ENCODE measurements at places on chromosomes 4 and X. TPM values are rescaled to one million over a fixed set of nuclear protein-coding genes. Genes with fewer than 3 reads are reported as not detected.

The CNGA1 gene
- 0.29 TPM for total RNA-seq

The CFP gene
- 0.12 TPM for total RNA-seq

The CT47B1 gene
- not detected for total RNA-seq

The FRG1 gene
- 19.0 TPM for total RNA-seq

The FREM3 gene
- total RNA-seq = not detected

The USP17L28 gene
- total RNA-seq = not detected

The TBX22 gene
- total RNA-seq = not detected

The CSAG2 gene
- total RNA-seq = not detected

The P2RY8 gene
- total RNA-seq = not detected

The AFF2 gene
- total RNA-seq = not detected

The IL2 gene
- not detected for total RNA-seq

The SPANXA2 gene
- not detected for total RNA-seq

The PDGFC gene
- 16.8 TPM for total RNA-seq

The ZNF630 gene
- total RNA-seq = 2.5 TPM

The PABPC4L gene
- 0.47 TPM for total RNA-seq

DNA sequence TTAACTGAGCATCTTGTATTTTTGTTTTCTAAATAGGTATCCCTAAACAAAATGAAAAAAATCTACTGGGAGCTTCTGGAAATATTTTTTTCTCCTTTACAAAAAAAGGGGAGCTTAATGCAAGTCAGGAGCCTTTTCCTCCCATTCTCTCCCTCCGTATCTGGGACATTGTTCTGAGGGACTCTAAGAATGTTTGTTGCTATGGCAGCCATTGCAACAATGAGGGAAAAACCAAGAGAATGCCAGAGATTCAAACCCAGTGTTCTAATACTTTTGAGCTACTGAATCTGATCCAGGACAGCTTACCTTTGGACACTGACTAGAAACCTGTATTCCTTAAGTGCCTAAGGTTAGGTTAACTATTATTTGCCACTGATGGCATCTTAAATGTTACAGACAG, 485.7 kb upstream of the HS3ST1 start:
- no peak for DNase-seq

DNA sequence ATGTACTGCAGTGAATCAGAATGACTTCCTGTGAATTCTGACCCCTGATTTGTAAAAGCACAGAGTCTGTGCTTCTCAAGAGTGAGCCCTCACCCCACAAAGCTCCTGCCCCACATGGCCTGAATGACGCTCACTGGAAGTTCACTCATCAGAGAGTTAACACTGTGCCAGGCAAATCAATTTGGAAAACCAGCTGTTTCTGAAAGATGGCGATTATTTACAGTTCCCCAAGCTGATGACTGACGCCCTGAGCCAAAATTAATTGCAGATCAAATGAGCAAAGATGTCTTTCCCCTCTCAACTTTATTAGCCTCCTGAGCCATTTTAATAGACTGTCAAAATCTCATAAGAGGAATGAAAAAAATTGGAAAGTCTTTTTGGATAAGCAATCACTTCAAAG, 118.0 kb downstream of the SLC2A9 start:
- no peak for DNase-seq

- DNase-seq = no peak
Observed at GRCh38 chr4:162272215-162272614, 108.4 kb upstream of the FSTL5 start.

GRCh38 chr4:66923081-66923865, 622.0 kb downstream of the CENPC start:
- DNase-seq = no peak

GRCh38 chr4:26524011-26524410, 33.7 kb upstream of the CCKAR start:
- no peak for DNase-seq

DNA sequence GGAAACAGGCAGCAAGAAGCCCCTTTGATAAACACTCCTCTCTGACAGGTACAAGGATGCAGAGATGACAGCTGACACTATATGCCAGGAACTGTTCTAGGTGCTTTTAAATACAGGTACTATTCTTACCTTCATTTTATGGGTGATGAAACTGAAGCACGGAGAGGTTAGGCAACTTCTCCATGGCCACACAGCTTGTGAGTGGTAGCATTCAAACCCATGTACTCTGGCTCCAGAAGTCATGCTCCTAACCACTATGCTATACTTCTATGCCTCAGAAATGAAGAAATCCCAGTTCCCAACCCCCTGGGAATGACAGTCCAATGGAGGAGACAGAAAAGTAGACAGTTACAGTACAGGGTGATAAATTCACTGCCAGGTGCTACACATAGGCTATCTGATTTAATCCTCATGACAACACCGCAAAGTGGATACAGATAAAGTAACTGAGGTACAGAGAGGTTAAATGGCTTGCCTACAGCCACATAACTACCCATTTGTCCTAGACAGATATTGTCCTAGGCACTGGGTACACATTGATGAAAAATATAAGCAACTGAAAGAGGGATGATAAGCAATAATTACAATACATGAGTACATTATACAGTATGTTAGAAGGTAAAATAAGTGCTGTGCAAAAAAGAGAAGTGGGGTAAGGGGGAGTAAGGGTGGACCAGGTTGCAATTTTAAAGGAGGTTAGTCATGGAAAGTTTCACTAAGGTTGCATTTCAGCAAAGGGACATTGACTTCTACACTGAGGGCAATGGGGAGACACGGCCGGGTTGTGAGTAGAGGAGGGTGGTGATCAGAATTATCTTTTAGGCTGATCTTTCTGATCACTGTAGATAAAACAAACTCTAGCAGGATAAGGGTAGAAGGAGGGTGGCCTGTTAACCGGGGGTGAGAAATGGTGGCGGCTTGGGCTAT, 1.6 kb upstream of the F8 start:
- no peak for DNase-seq

DNA sequence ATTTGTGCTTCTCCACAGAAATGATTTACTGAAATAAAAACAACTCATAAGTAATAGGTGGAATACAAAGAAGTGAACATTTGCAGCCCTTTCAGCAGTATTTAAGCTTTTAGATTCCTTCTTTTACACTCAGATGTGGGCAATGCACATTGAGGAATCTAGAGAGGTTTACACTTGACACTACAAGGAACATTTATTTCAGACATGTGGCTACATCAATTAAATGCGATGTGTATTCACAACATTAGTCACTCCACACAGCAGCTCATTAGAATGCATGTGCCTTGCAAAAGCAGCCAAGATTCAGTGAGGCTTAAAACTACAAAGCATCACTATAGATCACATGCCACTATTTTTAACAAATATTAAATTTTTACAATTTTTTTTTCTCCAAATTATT, 480.7 kb downstream of the INPP4B start:
- no peak for DNase-seq

- DNase-seq = no peak
Observed at GRCh38 chr4:176627916-176628315, 164.8 kb downstream of the VEGFC start.

- no peak for DNase-seq
Observed at GRCh38 chr4:40933272-40934053, 183.7 kb downstream of the NSUN7 start.

- DNase-seq = no peak
Observed at GRCh38 chrX:7970428-7970827, 43.2 kb upstream of the PNPLA4 start.

DNA sequence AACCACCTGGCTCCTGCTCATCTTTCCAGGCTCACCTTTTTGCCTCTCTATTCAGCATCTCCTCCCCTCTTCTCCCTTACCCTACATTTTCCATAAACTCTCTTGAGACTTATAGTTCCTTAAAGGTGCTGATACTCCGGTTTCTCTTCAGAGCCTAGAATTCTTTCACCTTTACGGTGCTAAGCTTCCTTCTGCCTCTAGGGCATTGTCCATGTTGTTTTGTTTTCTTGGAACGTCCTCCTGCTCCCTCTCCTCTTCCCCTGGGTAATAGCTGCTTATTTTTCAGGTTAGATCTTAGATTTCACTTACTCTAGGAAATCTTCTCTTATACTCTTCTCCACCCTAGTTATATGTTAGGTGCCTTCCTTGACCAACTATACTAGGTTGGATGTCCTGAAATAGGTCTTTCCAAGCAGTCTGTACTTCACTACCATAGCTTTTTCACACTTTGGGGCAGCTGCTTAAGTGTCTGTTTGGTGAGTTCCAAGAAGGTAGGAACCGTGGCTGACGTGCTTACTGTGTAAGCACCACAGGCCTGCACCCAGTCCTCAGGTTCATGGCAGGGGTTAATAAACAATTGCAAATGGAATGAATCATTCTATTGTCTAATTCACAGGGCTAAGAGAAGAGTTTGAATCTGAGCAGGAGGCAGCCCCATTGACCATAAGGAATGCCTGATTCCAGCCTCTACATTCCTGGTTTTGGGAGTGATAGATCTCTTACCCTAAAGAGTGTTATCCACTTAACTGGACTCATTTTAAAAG, 227.5 kb downstream of the MGST2 start:
- no peak for DNase-seq

DNA sequence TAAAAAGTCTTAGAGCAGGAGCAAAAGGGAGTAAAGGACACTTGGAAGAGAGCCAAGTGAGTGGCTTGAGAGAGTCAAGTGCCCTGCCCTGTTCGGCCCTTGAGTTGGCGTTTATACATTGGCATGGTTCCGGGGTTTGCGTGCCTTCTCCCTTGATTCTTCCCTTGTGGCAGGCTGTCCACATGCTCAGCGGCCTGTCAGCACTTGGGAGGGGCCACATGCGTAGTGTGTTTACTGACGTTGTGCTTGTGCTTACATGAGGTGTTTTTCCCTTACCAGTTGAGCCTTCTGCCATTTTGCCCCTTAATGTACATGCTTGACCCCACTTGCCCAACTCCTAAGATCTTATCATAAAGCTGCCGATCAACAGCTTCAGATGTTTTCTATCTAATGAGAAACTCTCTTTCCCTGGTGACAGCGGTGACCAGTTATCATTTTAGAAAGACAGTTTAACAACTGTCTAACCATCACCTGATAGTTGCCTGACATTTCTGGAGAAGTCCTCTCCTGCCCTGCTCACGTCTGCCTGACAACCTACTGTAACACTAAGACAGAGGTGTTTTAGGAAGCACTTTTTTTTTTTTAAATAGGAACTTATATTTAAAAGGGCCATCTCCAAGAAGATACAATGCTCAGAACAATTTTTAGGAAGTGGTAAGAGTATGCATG, 49.5 kb upstream of the GC start:
- peak; percentile 22 for DNase-seq

DNA sequence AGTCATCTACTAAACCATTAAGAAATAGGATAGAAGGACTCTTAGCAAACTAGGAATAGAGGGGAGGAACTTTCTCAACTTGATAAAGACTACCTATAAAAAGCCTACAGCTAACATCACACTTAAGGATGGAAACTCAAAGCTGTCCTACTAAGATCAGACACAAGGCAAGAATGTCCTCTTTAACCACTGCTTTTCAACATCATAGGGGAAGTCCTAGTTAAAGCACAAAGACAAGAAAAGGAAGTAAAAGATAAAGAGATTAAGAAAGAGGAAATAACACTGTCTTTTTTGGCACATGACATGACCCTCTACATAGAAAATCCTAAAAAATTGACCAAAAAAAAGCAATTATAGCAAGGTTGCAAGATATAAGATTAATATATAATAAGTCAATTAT, 136.6 kb downstream of the FBXW7 start:
- no peak for DNase-seq

GRCh38 chrX:66193821-66194220, 29.8 kb downstream of the HEPH start:
- DNase-seq = no peak

- DNase-seq = no peak
Observed at GRCh38 chr4:15410750-15411149, 17.1 kb upstream of the C1QTNF7 start.

DNA sequence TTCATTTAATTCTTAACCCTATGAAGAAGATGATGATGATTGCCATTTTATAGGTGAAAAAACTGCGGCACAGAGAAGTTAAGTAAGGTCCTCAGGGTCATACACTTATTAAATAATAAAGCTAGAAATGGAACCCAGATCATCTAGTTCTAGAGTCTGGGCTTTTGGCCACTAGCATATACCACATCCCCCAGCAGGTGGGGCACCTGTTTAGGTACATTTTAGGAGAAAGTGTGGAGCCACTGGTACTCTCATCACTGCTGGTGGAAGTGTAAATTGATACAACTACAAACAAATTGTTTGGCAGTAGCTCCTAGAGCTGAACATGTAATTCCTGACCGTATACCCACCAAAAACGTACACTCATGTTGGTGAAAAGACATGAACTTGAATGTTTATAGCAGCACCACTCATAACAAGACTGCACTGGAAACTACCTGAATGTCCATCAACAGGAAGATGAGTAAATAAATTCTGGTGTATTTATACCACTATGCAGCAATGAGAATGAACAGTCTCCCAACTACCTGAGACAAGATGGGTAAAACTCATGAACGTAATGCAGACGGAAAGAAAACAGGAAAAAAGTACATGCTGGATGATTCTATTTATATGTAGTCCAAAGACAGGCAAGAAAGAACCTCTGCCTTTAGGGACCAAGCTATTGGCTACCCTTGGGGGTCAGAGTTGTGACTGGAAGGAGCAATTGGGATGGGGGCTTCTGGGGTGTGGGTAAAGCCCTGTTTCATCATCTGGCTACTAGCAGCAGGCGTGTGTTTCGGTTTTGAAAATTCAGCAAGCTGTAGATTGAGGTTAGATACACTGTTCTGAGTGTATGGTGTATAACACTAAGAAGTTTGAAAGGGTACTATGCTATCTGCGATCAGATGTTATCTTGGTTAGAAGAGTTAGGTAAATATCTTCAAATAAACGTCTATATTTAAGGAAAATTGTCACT, 72.3 kb upstream of the ADGRG2 start:
- DNase-seq = peak; percentile 35

GRCh38 chr4:100295792-100296191, 105.5 kb upstream of the DDIT4L start:
- DNase-seq = no peak

GRCh38 chr4:26051240-26051639, 137.2 kb downstream of the SMIM20 start:
- no peak for DNase-seq

- no peak for DNase-seq
Observed at GRCh38 chrX:109357706-109358105, 124.2 kb downstream of the GUCY2F start.

- no peak for DNase-seq
Observed at GRCh38 chrX:70439016-70439415, 5.6 kb upstream of the DLG3 start.

DNA sequence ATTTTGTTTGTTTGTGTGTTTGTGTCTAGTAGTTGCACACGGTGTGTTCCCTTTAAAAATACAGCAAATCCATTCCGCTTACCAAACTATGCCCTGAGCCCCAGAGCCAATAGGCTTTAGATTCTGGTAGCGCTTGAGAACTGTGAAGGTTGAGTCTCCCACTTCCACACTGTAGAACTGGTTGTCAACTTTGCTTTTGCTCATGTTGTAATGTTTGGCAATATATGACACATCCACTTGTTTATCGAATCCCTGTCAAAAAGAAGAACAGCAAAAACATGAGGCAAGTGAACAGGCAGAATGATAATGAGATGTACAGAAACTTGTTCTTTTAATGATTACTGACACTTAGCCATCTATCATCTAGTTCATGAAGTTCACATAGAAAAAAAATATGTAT, 200.6 kb downstream of the MAPK10 start:
- no peak for DNase-seq
